Adrenal gland (tissue), 19 donors: ENCODE measurements at places on chromosomes 2 and 18. TPM values are rescaled to one million over a fixed set of nuclear protein-coding genes. Genes with fewer than 3 reads are reported as not detected.

Gene FBXO48
- polyA plus RNA-seq = 0.56 TPM

Gene RIF1
- polyA plus RNA-seq = 12.3 TPM

Gene CRACDL
- 2.1 TPM for polyA plus RNA-seq

Gene ACKR3
- polyA plus RNA-seq = 1.2 TPM

Gene CRYGD
- not detected for polyA plus RNA-seq

Gene CYBRD1
- polyA plus RNA-seq = 67.9 TPM

Gene CNTNAP5
- polyA plus RNA-seq = not detected

Gene ALS2
- polyA plus RNA-seq = 15.3 TPM

Gene MYCN
- 0.88 TPM for polyA plus RNA-seq

Gene HNMT
- 15.1 TPM for polyA plus RNA-seq

Gene CAPN14
- polyA plus RNA-seq = 0.10 TPM

Gene FBLN7
- 2.1 TPM for polyA plus RNA-seq

Gene DHRS9
- polyA plus RNA-seq = 1.7 TPM

Gene SRD5A2
- polyA plus RNA-seq = 0.08 TPM

Gene TSPYL6
- not detected for polyA plus RNA-seq

Gene UPP2
- polyA plus RNA-seq = 0.07 TPM

Gene ZSWIM2
- 0.13 TPM for polyA plus RNA-seq

Gene AMER3
- polyA plus RNA-seq = 0.46 TPM

Gene ANKRD62
- not detected for polyA plus RNA-seq

Gene SPP2
- polyA plus RNA-seq = not detected

Gene CHRNG
- polyA plus RNA-seq = not detected

Gene TPO
- 0.08 TPM for polyA plus RNA-seq

Gene C2orf81
- 0.46 TPM for polyA plus RNA-seq
